ENCODE measurements at places on chromosomes 4 and X. TPM values are rescaled to one million over a fixed set of nuclear protein-coding genes. Genes with fewer than 3 reads are reported as not detected.

KLB gene
- not detected for total RNA-seq

RNF175 gene
- not detected for total RNA-seq

CA5B gene
- total RNA-seq = 12.1 TPM

FAM9A gene
- not detected for total RNA-seq

GATA1 gene
- total RNA-seq = not detected

ZNF185 gene
- 40.6 TPM for total RNA-seq

C4orf54 gene
- 0.22 TPM for total RNA-seq

ARSJ gene
- total RNA-seq = 0.55 TPM

XAGE1A gene
- total RNA-seq = not detected

PLK4 gene
- 23.3 TPM for total RNA-seq

MAP3K15 gene
- not detected for total RNA-seq

SSX2B gene
- not detected for total RNA-seq

AMELX gene
- total RNA-seq = not detected

CAPN6 gene
- not detected for total RNA-seq

APBB2 gene
- 33.6 TPM for total RNA-seq

DDX3X gene
- 158 TPM for total RNA-seq

SORBS2 gene
- total RNA-seq = 15.7 TPM

SULT1E1 gene
- not detected for total RNA-seq

ZFP42 gene
- not detected for total RNA-seq

PSAPL1 gene
- 0.15 TPM for total RNA-seq

CISD2 gene
- total RNA-seq = 26.9 TPM

AR gene
- total RNA-seq = 3.4 TPM

UTP3 gene
- 16.4 TPM for total RNA-seq

EGFL6 gene
- not detected for total RNA-seq

UGT2B7 gene
- not detected for total RNA-seq

TMSB15A gene
- not detected for total RNA-seq

YTHDC1 gene
- 64.1 TPM for total RNA-seq

HSFX4 gene
- total RNA-seq = not detected

HTR2C gene
- 0.33 TPM for total RNA-seq

PDZD4 gene
- total RNA-seq = 0.25 TPM

RHOH gene
- total RNA-seq = not detected

TRPC5OS gene
- not detected for total RNA-seq

ARHGAP4 gene
- total RNA-seq = 47.0 TPM

GABRE gene
- 24.5 TPM for total RNA-seq

PNMA5 gene
- total RNA-seq = not detected

ERVMER34-1 gene
- total RNA-seq = 0.92 TPM

PAGE4 gene
- total RNA-seq = not detected

STEEP1 gene
- total RNA-seq = 63.7 TPM

ODAPH gene
- total RNA-seq = not detected

SPCS3 gene
- total RNA-seq = 107 TPM

MND1 gene
- total RNA-seq = 24.4 TPM

SYP gene
- 0.44 TPM for total RNA-seq

ANOS1 gene
- 0.22 TPM for total RNA-seq

ADH5 gene
- 76.9 TPM for total RNA-seq

ADH1A gene
- not detected for total RNA-seq

SLIT2 gene
- 4.8 TPM for total RNA-seq

BEX1 gene
- not detected for total RNA-seq
